ENCODE measurements at places on chromosomes 5 and 9.

DNA sequence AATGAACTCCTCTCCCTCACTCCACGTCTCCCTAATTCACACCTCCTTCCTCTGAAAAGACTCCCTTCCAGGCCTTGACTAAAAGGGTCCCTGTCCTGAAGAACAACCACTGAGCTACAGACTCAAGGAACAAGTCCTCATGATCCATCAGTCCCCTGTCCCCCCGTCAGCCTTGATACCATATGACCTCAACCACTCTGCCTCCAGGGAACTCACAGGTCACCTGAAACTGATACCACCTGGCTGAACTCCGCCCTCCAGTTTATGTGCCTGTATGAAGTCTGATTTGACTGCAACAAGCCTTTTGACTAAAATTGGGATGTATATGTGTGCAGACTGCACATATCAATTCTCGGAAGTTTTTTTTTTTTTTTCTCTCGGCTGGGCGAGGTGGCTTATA is 88.7 kb downstream of the UGCG start:
- DNase-seq, result no peak

DNA sequence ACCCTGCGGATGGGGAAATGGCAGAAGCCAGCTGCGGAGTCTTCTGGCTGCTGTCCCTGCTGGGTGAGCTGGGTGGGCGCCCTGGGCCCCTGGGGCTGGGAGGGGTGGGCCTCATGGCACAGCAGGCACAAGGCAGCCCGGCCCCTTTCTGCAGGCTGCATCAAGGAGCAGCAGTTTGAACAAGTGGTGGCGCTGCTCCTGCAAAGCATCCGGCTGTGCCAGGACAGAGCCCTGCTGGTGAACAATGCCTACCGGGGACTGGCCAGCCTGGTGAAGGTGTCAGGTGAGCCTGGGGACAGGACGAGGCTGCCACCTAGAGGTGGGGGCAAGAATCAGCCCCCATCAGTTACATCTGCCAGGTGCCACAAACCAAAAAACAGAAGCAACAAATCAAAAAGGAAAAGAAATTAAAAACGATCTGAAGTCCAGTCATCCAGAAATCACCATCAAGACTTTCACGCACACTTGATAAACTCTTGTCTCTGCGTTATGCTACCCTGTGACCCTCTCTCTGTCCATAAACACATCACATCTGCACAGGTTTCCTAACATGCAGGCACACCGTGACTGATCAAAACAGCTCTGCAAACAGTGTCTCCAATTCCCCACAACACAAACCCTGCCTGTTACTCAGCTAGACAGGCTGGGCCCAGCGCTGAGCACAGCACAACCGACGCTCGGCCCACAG is 13.9 kb downstream of the REXO4 start:
- DNase-seq, result no peak

DNA sequence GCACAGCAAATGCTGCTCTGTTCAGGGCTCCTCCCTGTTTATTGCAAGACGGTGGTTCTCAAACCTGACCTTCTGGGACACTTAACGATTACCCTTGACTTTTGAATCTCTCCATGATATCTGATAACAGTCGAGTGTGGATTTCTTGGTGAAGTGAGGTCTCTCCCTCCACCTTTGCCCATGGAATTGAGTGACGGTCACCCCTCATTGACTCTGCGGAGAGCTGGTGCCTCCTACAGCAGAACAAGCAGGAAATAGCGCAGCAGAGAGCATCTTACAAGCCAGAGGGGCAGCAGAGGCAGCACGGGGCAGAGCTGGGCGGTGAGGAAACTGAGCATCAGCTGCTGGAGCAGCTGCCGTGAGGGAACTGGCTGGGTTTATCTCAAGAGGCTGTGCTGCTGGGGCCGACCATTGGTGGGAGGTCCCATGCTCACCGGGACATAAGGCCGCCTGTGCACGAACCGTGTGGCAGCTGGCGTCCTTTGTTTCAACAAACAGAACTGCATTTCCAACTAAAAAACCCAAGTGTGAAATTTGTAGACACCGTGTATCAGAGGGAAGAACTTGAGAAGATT is 189.8 kb downstream of the MTRR start:
- no peak for DNase-seq

- DNase-seq, result no peak
Measured at GRCh38 chr9:73039271-73040263, 86.7 kb upstream of the ALDH1A1 start.

GRCh38 chr5:14685757-14686156 is 21.2 kb downstream of the OTULIN start:
- DNase-seq, result no peak

DNA sequence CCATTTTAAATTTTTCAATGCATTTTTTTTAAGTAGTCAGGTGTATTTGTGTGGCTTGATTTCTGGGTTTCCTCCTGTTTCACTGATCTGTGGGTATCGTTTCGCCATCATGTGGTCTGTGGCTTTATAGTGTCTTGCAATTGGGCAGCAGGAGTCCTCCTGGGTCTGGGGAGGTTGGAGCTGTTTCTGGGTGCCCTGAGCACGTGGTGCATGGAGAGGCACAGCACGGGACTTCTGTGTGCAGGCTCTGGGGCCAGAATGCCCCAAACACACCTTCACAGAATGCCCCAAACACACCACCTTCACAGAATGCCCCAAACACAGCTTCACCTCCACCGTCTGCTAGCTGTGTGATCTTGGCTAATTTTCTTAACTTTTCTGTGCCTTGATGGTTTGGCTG is 82.6 kb upstream of the COL5A1 start:
- DNase-seq, result no peak

DNA sequence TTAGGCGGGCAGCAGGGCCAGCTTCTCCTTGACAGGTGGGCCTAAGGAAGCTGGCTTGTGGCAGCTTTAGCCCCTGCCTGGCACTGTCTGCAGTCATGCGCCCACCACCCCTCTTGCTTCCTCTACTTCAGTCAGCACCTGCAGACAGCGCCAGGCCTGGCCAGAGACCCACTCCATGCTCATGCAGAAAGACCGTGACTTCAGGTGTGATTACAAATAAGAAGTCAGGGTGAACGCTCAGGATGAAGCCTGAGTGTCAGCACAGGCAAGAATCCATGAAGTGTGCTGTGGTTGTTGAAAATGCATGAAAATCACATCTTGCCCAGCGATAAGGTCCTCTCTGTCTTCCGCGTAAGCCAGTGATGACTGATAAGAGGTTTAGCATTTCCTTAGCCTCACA is 3.4 kb downstream of the CSF2 start:
- DNase-seq, result no peak

- no peak for DNase-seq
Measured at GRCh38 chr5:16975950-16976624, 40.0 kb upstream of the MYO10 start.

GRCh38 chr5:6403416-6403815 is 25.1 kb upstream of the MED10 start:
- no peak for DNase-seq

DNA sequence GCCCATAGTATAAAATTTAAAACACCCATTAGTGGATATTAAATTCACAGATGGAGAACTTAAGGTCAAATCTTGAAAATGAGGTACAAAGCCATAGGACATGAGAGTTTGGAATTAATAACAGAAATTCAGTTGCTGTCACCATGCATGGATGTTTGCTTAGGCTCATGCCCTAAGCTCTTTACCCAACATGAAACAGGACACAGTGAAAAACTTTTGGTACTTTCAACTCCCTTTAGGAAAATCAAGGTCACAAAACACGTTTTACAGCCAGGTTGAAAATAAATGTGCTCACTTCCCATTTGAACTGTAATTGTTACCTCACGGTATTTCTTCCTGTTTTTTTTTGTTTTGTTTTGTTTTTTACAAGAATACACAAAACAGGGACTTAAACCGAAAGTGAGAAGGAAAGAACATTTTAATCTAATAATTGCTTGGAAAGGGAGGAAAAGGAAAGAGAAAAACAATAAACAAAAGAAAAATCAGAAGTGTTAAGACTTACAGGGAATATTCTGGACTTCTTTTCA is 6.1 kb upstream of the TOPORS start:
- no peak for DNase-seq

GRCh38 chr9:25681266-25681665 is 3.0 kb upstream of the TUSC1 start:
- DNase-seq, result no peak

GRCh38 chr9:7234144-7234543 is 476.4 kb downstream of the KDM4C start:
- DNase-seq, result no peak

GRCh38 chr9:133818444-133818843 is 80.3 kb upstream of the SARDH start:
- DNase-seq, result no peak

GRCh38 chr5:10576121-10576789 is 12.4 kb downstream of the ANKRD33B start:
- DNase-seq, result no peak

GRCh38 chr5:91296674-91297143 is 86.4 kb downstream of the ARRDC3 start:
- DNase-seq, result no peak

DNA sequence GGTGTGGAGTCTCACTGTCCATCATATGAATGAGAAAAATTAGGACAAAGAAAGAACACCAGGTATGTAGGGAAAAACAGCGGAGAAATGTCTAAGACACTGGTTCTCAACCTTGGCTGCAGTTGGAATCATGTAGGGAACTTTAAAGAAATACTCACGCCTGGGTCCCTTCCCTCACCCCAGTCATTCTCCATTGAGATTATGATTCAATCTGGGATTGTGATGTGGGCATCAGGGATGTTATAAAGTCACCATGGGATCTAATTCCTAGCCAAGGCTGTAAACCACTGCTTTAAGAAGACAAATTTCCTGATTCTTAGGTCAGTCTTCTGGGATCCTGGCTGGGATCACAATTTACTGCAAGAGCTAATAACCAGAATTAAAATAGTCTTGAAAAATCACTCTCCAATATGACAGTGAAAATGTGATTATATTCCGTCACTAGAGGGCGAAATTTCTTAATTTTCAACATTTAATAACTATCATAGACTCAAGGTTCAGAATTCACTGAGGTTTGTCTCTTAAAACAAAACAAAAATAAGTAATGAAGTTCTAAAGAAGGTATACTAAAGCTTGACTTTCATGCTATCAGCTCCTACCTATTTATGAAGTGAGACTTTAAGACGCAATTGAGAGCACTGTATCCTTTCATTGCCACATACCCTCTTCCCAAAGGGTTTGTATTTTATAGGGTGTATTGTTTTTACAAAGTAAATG is 60.5 kb downstream of the GLDC start:
- no peak for DNase-seq

DNA sequence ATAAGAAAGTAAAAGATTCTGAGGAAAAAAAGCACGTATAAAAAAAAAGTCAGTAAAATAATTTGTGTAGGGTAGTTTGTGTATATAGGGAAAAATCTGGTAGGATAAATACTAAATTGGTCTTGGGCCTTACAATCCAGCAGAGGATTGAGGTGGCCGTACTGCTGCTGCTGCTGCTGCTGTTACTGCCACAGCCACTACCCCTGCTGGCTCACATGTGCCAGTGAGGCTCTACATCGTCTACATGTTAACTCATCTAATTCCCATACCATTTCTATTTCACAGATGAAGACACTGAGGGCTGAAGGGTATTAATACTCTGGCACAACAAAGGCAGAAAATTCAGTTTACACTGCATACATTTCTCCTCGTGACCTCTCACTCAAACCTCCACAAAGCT is 928.5 kb downstream of the TLE4 start:
- DNase-seq, result no peak

DNA sequence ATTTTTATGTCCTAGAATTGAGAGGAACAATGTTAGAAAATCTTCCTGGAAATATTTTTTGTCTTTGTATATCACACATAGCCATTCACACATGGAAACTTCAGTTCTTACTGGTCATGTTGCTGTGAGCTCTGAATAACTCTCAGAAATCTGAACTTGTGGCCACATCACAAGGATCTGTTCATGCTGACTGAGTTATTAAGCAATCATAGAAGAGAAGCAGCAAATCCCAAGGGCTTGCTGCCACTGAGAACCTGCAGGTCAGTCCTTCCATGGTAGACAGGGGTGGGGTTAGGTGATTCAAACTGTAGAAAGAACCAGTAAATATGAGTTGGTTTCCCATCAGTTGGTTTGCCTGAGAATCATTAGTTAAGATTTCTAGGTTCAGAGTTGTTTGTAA is 27.6 kb downstream of the SGCD start:
- DNase-seq, result no peak

GRCh38 chr5:141567513-141568117 is 51.2 kb downstream of the DIAPH1 start:
- DNase-seq, result no peak

- no peak for DNase-seq
Measured at GRCh38 chr9:107487521-107488374, 1.8 kb downstream of the KLF4 start.

DNA sequence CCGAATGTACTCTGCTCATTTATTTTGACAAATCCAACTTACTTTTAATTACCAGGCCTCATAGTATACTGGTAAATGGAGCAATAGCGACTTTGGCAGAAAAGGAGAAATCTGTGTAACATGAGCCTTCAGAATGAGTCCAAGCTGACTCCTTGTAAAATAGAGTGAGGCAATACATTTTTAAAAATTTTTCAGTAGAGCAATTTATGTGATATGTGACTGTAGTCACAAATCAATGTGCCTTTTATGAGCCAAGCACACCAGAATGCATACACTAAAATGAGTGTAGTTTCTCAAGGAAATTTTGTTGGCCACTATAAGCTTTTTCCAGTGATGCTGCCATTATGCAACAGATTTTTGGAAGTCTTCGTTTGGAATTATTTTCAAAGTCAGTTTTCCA is 73.8 kb downstream of the SNCAIP start:
- DNase-seq, result no peak

- no peak for DNase-seq
Measured at GRCh38 chr5:147673266-147673665, 109.3 kb downstream of the JAKMIP2 start.

GRCh38 chr9:97847474-97848214 is 5.4 kb upstream of the FOXE1 start:
- no peak for DNase-seq

DNA sequence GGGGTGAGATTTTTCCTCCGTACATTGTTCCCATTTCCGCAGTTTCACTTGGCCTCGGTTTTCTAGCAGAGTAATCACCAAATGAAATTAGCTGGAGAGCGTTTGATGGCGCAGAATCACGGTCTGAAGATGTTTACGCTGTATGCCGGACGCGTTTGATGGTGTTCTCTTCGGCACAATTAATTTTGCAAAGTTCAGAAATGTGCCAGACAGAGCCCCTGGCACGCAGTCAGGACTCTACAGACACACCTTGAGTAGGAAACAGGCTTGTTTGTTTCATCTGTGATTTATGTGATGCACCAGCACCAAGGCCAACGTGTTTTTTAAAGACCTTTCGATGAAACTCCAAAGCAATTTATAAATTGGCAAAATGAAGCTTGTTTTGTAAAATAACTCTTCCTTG is 863 bp upstream of the LIFR start:
- no peak for DNase-seq

GRCh38 chr5:155150012-155150411 is 136.5 kb downstream of the KIF4B start:
- no peak for DNase-seq

Data from hypothalamus (tissue), 51 donors.